ENCODE measurements at places on chromosomes 1 and 21. TPM values are rescaled to one million over a fixed set of nuclear protein-coding genes. Genes with fewer than 3 reads are reported as not detected.

GRCh38 chr1:30809514-30810263 is 52.1 kb upstream of the LAPTM5 start:
- DNase-seq = no peak

- DNase-seq = no peak
These were observed 8.0 kb downstream of the SMAP2 start for GRCh38 chr1:40381268-40382107.

- DNase-seq = no peak
These were observed 30.4 kb downstream of the TMEM63A start for GRCh38 chr1:225851805-225852204.

GRCh38 chr1:27045973-27046558 is 33.4 kb upstream of the TENT5B start:
- DNase-seq = peak; percentile 91

DNA sequence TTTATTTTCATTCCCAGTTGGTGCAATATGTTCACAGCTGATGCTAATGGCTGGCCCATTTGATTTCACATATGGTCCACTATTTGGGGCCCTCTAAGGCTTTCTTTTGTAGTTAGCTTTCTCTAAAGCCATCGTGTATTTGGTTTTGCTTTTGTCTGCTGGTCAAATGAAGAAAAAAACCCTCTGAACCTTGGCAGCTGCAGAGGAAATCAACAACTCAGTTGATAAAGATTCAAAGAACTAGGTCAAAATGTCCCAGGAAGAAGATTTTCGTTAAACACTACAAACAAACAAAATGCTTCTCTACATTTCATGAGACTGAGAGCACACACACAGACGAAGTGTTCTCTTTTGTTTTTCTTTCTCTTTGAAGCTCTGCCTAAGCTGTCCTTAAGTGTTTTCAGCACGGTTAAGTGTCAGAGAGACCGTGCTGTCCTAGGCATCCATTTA is 655.0 kb downstream of the RWDD3 start:
- no peak for DNase-seq

DNA sequence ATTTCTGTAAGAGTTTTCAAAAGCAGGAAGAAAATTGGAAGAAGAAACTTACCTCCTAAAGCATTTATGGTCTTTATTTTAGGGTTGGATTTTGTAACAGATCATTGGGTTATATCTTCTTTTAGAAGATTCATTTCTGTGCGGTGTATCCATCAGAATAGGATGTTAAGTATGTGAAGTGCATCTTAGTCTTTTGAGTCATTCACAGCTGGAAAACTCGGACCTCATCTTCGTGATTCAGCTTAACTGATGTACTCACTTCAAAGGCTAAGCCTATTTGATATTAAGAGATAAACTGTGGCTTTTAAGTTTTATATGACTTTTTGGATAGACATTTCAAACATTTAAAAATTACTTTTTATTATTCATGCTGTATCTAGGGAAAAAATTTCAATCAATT is 56.3 kb downstream of the GIPC2 start:
- no peak for DNase-seq

GRCh38 chr1:236685917-236686814 is at the start of gene ACTN2:
Gene ACTN2, plus strand, starts transcription at chr1:236686499. Its CDS starts 175 bp downstream, at chr1:236686674.
- peak; percentile 57 for DNase-seq

DNA sequence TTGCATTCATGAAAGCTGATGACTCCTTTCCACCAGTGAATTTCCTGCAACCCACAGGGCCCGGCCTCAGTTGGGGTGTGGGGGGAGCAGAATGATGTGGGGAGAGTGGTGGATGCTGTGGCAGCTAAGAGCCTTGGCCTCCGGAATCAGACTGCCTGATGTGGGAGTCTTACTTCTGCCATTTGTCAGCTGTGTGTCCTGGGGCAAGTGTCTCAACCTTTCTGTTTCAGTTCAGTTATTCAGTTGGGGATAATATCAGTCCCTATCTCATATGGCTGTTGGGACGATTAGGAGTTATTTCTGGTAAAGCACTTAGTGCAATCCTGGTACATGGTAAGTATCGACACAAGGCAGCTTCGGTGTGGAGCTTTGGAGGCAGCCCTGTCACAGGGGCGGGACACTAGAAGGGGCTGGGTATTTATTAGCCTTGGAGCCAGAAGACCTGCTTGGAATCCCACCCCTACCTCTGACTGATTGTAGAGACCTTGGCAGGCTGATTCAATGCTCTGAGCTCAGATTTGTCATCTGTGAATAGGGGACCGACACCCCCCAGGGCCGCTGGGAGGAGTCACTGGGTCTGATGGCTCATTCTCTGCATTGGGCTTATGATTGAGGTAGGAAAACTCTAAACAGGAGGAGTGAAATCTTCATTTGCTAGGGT is 19.6 kb downstream of the ARHGEF10L start:
- no peak for DNase-seq

Gene ZNF683
- 0.65 TPM for total RNA-seq

Gene MSTO1
- total RNA-seq = 44.2 TPM
